ENCODE measurements at places on chromosomes 12 and 14.
A peak's percentile ranks its signal among the peaks of the same experiment; 100 is the strongest.

DNA sequence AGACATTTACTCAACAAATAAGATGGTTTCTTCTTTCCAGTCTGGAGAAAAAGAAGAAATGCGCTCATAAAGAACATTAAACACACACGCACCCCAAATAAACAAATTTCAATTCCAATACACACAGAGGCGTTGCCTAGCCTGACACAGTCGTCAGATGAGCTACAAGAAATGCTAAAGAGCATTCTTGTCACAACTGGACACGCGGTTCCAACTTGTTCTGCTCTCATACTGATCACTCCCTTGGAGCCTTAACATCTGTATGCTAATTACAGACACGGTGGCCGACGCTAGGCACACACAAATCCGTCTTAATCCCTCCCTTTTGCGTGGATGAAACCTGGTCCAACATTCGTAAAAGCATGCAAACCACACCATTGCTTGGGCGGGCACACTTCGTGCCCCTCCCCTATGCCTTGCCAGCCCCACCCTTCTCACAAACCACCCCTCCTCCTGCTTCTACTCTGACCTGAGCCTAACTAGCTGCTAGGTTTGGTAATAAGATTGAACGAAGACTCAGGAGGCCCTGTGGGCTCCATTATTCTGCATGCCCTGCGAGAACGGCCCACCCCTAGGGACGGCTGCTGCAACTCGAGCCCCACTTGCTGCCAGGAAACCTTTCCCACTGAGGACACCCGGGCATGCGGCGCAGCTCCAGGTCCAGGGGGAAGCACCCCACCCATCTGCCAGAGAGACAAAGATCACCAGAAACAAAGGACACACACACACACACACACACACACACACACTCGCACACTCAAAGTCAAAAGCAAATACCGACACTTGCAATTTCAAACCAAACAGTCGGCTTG lies 1.2 kb downstream of the KCNK10 start:
- DNase-seq = no peak

DNA sequence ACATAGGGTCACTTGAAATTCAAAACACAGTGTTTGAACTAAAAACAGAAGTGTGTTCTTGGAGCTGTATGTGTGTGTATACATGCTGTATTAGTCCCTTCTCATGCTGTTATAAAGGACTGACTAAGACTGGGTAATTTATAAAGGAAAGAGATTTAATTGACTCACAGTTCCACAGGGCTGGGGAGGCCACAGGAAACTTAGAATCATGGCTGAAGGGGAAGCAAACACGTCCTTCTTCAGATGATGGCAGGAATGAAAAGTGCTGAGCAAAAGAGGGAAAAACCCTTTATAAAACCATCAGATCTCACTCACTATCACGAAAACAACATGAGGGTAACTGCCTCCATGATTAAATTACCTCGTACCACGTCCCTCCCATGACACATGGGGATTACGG lies 224.1 kb downstream of the BCAT1 start:
- DNase-seq = peak; percentile 30

- DNase-seq = no peak
Observed at GRCh38 chr14:55092341-55092740, 36.7 kb upstream of the LGALS3 start.

DNA sequence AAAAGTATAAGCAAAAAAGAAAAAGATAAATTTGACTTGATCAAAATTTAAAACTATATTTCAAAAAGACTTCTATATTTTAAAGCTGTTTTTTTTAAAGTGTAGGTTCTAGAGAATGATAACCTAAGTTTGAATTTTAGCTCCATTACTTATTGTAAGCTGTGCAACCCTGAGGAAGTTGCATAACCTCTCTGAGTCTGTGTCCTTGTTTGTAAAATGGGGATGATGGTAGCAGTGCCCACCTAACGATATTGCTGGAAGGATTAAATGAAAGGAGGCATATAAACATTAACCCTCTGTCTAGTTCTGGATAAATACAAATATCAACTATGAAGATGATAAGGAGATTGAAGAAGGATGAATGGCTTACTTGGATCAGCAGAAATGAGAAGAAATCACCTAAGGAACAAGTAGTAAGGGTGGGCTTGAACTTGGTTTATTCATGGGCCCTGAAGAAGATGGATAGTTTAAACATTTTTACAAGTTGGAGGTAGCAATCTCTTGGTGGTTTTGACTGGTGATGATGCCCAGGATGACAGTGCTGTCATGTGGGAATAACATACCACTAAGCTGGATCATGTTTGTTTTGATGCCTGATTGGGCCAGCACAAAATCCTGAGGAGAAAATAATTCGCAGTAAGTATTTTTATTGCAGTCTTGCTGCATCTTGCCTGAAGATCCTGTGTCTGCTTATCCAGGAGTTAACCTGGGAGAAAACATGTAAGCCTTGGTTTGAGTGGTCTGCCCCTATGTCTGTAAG lies 35.0 kb downstream of the TXNRD1 start:
- no peak for DNase-seq

DNA sequence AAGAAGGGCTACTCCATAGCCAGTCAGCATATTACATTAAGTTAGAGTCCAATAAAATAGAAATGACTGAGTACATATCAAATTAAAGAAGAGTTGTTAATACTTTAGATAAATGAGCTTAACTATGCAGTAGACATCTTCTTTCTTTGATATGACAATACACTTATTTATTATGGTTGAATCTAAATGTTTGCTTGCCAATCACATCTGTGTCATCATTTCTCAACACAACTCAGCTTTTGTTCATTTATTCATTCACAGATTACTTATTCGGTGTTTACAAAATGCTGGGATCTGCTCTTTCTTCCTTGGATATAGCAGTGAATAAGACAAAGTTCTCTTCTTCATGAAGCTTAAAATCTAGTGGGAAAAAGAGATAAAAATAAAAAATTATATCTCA lies 614.6 kb upstream of the ATP2B1 start:
- no peak for DNase-seq

DNA sequence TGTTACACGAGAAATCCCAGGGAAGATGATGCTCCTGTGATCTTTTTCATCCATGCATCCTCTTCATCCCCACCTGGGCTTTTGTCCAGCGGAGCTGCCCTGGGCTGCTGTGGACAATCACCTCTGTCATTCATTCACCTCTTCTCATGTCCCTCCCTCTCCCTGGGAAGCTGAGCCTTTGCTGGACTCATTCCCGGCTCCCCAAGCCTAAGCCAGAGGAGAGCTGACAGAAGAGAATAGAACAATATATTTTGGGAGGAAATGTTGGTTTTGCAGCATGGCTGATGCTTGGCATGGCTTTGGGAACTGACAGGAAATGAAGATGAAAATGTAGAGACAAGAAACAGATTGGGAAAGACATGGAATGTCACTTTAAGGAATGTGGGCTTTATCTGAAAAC lies 177.4 kb downstream of the DICER1 start:
- DNase-seq = no peak

DNA sequence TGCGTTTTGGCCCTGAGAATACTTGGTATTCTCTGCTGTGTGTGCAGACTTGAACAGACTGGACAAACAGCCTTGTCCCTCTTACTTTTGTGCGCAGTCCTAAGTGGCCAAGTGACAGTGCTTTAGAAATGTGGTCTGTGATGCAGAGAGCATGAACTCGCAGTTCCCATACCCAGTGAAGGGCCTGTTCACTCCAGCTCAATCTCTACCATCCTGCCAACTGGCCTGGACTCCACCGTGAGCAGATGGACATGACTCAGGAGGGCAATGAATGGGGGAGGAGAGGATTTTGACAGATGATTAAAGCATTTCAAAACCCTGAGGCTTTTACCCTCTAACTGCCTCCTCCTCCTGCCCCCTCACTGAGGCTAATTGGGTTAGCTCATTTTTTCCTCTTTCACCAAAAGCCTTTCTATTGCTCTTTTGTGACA lies 62.5 kb upstream of the PYGL start:
- no peak for DNase-seq

- DNase-seq = no peak
Observed at GRCh38 chr14:31934767-31935266, 142.3 kb upstream of the ARHGAP5 start.
